Esophagus squamous epithelium (tissue), 5 donors: ENCODE measurements at places on chromosomes 6 and 20.

GRCh38 chr6:149464411-149464810, 20.4 kb downstream of the ZC3H12D start:
- no peak for DNase-seq

GRCh38 chr6:111576291-111576690, 29.4 kb downstream of the TRAF3IP2 start:
- DNase-seq = no peak

GRCh38 chr6:139534472-139535115, 160.1 kb upstream of the CITED2 start:
- no peak for DNase-seq

DNA sequence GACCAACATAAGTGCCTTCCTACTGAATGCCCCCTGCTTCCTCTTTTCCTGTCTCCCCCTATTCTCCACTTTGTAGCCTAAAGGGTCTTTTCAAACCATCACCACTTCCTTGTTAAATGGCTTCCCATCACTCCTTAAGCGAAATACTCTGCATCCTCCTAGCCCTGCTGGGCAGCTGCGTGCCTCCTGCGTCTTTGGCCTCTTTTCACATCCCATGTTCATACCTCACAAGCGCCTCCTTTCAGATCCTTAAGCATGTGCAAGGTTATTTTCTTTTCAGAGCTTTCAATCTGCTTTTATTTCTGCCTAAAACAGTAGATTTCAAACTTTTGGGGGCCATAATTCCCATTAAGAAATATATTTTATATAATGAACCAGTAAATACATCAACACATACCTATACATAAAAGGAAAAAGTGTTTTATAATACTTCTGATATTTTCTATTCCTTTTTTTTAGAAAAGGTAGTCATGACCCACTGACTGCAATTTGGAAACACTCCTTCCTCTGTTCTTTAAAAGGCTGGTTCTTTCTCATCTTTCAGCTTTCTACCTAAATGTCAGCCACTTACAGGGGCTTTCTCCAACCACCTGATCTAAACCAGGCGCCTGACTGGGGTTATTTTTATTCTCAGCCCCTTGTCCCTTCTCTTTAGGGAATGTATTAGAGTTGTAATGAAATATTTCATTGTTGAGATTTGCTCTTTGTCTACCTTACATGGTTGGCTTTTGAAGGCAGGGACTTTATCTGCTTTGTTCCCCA, 84.1 kb downstream of the PRDM1 start:
- no peak for DNase-seq

GRCh38 chr6:96505363-96505762, 16.2 kb upstream of the UFL1 start:
- DNase-seq = no peak

GRCh38 chr6:37871616-37872372, 52.3 kb downstream of the ZFAND3 start:
- DNase-seq = no peak

GRCh38 chr6:162539321-162539720, 188.2 kb downstream of the PRKN start:
- no peak for DNase-seq

DNA sequence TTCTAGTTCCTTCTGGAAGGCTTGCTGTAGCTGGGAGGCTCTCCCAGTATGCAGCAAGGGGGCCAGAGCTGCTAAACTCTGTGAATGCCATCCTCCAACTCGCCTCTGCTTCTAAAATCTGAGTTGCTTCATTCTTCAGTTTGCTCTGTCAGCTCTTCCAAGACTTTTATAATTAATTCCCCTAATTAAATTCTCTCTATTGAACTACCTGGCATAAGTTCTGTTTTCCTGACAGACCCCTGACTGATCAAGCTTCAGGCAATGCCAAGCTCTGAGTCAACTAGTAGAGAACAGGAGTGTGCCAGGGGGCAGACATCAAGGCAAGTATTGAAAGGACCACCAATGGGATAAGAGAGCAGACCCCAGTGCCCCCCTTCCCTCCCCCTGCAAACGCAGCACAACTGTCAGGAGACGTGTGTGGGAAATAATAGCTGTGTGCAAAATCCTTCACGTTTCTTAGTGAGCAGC, 109.3 kb upstream of the TAB2 start:
- no peak for DNase-seq

DNA sequence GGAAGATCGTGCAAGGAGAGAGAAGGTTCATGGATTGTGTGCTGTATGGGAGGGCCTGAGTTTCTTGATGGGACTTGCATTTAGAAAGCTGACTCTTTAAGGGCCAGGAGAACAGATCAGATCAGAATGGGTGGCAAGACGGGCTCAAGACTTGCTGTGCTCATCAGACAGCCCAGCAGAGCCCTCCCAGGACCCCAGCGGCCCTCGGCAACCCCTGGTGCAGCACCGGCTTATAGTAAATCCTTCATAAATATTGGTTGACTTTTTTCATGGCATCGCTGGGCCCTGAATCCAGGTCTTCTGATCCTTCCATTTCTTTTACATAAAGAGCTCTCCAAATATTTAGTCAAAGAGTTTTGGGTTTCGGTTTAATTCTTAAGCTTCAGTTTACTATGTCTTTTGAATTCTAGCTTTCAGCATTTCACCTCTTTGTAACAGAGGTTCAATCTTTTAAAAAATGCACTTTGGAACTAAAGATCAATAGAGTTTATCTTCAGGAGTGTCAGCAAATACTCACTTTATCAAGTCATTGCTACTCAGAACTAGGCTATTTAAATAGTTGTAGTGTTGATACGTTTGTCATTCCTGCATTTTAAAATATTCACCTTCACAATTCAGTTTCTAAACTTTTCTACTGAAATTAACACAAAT, 205.6 kb downstream of the ZDHHC14 start:
- no peak for DNase-seq

DNA sequence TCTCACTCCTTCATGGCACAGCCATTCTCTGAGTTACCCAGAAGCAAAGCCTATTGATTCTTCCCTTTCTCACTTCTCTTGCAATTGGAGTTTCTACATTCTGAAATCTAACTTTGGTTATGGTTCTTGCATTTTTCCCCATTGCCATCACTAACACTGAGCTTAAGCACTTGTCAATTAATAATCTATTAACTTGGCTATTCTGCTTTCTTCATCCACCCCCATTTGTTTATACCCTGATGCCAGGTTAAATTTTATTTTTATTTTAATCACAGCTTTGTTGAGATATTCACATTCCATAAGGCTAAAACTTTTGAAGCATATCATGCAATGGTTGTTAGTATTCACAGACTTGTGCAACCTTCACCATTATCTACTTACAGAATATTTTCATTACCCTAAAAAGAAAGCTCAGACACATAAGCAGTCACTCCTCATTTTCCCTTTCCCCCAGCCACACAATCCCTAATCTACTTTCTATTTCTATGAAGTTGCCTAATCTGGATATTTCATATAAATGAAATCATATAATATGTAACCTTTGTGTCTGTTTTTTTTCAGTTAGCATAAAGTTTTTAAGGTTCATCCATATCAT, 222.3 kb downstream of the UBE3D start:
- DNase-seq = no peak

DNA sequence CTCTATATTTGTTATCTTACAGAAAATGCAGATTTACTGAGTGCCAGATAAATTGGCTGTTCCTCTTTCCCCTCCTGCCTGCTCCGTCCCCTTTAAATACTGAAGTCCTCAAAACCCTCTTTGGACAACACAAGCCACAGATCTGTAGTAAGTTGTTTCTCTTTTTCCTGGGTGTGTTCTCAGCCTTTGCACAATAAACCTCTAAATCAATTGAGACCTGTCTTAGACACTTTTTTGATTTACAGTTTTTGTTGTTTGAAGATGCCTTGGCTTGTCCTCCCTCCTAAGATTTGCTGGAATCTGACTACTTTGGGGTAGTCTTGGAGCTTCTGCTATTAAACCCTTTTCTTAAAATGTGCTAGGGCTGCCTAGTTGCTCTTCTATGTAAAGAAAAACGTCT, 60.9 kb upstream of the EIF2S2 start:
- DNase-seq = no peak

- no peak for DNase-seq
These were observed 21.0 kb downstream of the PTK7 start for GRCh38 chr6:43097098-43097489.

- DNase-seq = peak; percentile 48
These were observed 37.5 kb upstream of the MRPS18A start for GRCh38 chr6:43724914-43725642.

DNA sequence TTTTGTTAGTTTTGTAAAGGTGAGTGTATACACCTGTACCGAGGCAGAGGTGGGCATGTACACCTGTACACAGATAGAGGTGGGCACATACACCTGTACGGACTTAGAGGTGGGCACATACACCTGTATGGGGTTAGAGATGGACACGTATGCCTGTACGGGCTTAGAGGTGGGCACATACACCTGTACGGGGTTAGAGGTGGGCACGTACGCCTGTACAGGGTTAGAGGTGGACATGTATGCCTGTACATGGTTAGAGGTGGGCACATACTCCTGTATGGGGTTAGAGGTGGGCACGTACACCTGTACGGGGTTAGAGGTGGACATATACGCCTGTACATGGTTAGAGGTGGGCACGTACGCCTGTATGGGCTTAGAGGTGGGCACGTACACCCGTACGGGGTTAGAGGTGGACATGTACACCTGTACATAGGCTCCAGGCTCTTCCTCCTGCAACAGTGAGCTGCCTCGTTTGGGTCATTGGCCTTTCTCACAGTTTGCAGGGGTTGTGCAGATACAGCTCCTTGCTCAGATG, 63.7 kb downstream of the PHACTR3 start:
- no peak for DNase-seq

GRCh38 chr6:168310403-168310802, 9.2 kb downstream of the DACT2 start:
- DNase-seq = no peak

DNA sequence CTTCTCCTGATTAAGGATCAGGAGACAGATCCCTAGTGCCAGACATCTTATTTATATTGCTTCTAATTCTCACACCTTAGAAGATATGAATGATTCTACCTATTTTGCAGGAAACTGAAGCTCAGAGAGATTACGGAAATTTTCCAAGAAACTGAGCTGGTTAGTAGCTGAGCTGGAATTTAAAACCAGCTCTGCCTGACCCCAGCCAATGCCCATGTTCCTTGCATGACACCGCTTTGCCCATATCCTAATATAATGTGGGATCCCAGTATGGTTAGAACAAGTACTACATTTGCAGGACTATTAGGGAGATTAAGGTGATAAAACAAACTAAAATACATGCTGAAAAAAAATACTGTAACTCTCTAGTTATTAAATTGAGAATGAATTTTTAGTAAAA, 1.9 kb downstream of the TMEM30A start:
- no peak for DNase-seq

DNA sequence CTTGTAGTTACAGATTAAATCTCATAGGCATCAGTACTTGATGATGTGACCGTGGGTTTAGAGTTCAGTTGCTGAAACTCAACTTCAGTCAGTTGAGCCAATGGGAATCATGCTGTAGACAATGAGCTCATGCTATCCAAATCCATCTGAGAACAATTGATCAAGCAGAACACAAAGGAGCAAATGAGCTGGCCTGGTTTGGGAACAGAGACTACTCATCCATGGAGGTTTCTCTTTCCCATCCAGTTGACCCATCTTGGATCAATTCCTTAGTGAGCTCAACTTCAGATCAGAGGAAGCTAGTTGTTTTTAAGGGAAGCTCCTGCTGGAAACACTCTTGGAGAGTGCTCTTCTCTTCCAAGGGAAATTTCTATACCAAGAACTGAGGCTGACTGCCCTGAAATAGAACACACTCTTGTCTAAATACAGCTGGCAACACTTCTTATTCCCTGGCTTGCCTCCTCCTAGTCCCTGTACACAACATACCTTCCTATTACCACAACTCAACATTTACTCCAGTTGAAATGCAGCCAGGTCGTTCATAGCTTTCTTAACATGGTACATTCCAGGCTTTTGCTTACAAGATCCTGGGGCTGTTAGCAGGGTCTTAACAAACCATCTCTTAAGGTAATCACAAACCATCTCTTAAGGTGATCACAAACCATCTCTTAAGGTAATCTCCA, 203.9 kb upstream of the PRDM1 start:
- no peak for DNase-seq

DNA sequence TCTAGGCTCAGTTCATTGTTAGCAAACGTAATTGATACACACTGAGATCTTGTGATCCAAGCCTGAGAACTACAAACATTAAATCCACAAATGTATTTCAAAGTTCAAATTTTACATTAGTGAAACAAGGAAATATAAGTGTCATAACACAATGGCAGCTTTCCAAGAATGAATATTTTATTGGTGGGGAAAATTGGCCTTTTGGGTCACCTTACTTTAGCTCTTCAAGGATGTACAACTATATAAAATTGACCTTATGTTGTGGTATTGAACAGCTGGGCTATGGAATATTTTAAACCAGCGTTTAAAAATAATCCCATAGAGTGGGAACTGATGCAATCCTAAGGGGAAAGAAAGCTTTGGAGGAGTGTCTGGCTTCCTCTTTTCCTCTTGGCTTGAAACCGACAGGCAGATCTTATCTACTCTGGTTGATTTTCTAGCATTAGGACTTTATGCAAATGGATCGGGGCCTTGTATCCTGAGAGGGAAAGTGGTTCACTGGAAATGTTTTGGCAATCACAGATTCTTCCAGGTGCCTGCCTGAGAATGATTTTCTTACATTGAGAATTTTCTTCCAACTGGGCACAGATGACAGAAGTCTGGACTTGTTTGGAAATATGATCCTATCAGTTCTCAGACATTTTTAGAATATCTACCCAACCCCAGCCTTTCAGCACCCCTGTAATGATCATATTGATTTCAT, 184.8 kb upstream of the ECI2 start:
- no peak for DNase-seq

DNA sequence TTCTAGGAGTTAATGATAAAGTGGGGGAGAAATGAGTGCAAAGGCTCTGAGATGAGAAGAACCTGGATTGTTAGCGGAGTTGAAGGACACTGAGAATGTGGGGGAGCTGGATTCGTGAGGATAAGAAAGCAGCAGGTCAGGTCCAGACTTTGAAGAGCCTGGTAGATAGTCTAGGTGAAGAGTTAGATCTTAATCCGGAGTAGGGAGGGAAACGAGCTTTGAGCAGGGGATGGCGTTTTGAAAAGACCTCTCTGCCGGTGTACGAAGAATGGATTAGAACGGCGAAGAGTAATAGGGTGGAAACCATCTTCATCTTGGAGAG, 487 bp upstream of the PHF20 start:
- DNase-seq = no peak

GRCh38 chr20:63026582-63027165, 19.9 kb upstream of the BHLHE23 start:
- no peak for DNase-seq

DNA sequence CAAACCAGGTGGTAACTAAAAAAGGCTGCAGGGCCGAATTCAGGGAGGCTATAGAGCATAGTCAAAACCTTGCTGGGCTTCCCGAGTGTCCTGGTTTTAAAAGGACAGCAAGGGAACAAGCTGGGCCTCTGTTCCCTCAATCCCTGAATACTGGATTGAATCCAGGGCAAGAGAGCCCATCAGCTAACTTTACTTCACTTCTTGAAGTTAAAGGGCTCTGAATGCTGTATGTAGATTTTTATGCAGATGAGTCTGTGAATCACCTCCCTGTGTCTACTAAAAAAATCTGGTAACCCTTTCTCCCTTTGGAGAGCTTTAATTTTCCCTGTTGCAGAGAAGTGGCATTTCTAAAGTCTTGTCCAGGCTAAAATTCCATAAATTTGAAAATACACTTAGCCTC, 29.5 kb downstream of the LYRM4 start:
- DNase-seq = no peak

- DNase-seq = no peak
These were observed 94.1 kb downstream of the DACT2 start for GRCh38 chr6:168225471-168225911.

- no peak for DNase-seq
These were observed 71.5 kb upstream of the RIPOR2 start for GRCh38 chr6:25007269-25007699.

GRCh38 chr20:38350879-38351775, 4.8 kb downstream of the LBP start:
- no peak for DNase-seq
